ENCODE measurements at places on chromosomes 5 and 9.

DNA sequence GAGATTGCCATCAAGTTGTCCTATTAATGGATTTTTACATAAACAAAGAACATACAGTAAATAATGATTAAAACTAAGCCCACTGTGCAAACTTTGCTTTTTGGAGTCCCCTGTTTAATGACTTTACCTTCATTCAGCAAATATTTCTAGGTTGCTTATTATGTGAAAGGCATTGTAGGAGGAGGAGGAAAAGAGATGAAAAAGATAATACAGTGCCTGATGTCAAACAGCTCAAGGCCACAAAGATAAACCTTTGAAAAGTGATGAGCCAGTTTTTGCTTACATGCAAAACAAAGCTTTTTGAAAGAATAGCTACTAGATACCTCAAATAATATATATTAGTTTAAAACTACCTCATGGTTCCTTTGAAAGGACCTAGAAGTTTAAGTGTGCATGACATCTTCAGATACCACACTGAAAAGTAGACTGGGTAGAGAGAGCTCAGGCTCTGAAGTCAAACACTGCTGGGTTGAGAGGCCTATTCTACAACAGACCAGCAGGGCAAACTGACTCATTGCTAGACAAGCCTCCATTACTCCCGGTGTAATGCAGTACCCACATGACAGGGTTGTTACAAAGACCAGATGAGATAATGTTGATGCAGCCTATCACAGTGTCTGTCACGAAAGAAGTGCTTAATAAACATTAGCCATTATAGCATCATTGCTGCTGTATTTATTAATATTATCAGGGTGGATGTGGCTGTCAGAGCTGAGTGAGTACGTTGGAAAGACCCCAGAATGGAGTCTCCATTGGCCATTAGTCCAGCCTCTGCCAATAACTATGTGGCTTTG lies 11.8 kb downstream of the DEPDC1B start:
- DNase-seq, result peak; percentile 76

DNA sequence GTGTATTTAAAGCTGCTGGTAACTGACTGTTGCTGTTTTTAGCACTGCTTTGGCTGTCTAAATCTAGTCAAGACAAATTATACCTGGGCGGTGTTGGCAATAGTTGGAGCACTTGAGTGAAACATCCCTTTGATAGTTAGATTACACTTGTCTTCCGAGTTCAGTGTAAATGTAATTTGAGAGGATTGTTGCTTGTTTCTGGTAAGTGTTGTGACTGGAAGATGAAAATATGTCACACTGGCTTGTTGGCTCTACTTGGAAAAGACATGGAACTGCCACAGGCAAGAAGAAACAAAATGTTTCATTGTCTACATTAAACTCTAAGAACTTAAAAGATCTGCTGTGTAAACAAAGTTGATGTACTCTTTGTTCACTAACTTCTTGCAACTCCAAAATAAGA lies 49.2 kb upstream of the PTPRD start:
- DNase-seq, result no peak

- DNase-seq, result no peak
These were observed 80.6 kb upstream of the POU5F2 start for GRCh38 chr5:93821891-93822415.

- no peak for DNase-seq
These were observed 7.1 kb downstream of the TXNDC8 start for GRCh38 chr9:110330484-110331105.

DNA sequence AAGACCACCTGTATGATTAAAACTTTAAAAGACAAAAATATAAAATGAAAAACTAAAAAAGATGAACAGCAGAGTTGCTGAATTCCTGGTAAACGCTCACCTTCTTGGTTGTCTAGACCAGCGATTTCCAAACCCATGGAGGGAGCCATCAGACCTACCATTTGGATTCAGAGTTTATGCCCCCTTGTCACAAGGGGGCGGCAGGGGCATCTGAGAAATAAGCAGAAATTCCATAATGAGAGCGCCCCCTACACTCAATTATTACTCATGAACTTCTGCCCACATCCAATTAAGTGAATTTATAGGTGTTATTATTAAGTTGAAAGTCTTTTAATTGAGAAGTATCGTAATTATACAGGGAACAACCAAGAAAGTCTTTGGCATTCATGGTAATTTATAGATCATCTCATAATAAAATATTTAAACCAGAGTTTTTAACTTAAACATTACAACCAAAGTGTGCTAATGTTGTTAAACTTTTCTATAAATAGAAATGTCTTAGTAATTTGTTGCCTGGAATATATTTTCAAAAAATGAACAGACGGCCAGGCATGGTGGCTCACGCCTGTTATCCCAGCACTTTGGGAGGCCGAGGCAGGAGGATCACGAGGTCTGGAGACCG lies 35.2 kb upstream of the SPATA31C2 start:
- peak; percentile 79 for DNase-seq

GRCh38 chr9:27940535-27940934 lies 367.3 kb upstream of the C9orf72 start:
- no peak for DNase-seq

DNA sequence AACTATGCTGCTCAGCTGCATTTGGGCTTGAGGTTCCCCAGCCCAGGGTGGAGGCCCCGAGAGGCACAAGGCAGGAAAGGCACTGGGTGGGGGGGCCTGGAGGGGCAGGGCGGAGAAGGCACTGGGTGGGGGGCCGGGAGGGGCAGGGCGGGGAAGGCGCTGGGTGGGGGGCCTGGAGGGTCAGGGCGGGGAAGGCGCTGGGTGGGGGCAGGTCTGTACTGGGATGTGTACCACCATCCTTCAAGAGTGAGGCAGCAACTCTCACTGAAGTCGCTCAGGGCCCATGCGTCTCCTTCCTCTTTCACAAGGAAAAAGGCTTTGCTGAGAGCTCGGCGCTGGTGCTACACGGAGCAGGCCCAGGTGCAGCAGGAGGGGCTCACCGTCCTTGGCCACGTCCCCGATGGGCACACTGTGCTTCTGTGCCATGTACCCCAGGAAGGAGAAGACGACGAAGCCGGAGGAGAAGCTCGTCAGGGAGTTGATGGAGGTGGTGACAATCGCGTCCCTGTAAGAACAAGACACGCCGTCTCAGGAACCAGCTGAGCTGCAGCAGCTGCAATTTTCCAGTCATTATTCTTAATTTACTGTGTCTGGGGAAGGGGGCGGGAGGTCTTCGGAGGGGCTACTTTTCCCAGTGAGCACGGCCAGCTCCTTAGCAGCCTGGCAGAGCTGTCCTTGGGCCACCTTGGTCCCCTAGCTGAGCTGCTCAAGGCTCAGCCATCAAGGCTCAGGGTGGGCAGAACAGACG lies 30.8 kb downstream of the SLC6A3 start:
- DNase-seq, result no peak
